ENCODE measurements at places on chromosomes 11 and 22.

DNA sequence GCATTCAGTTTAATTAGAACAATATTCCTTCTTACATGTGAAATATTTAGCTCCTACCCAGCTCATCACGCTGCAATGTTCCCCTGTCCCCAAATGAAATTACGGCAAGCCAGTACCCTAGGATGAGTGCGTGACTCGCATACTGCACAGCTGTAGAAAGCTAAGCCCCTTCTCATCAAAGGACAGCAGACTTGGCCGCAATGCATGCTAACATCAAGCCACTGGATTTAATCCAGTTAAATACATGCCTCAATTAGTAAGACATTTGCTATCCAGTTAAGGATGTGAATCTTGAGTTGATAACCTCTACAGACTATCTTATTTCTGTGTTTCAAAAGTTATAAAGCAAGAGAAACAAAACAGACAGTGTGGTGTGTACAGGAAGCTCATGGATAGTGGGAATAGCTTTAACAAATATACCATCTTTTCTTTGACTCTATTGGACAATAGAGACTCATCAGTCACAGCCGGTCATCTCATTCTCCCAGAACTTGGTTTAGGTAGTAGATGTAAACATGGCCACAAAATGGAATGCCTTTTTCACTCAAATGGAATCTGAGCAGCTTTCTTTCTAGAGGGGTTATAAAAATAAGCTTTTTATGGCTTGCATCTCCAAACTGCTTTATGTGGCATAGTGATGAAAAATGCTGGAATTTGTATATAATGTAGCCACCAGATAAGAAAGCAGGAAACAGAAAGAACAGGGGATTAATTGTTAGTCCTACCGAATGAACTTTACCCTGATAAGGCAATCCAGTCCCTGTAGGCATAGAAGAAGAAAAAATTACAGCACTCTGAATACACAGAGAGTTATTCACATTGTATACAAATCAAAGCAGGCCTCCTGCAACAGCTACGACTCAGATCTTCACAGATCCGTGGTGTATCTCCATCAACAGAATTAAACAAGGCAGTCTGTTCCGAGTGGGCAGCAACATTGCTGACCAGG is 224.1 kb downstream of the CADM1 start:
- H3K27ac ChIP-seq: peak overlapping the region; percentile 47
- no peaks in the 10 kb centered on the region for H3K27me3 ChIP-seq

DNA sequence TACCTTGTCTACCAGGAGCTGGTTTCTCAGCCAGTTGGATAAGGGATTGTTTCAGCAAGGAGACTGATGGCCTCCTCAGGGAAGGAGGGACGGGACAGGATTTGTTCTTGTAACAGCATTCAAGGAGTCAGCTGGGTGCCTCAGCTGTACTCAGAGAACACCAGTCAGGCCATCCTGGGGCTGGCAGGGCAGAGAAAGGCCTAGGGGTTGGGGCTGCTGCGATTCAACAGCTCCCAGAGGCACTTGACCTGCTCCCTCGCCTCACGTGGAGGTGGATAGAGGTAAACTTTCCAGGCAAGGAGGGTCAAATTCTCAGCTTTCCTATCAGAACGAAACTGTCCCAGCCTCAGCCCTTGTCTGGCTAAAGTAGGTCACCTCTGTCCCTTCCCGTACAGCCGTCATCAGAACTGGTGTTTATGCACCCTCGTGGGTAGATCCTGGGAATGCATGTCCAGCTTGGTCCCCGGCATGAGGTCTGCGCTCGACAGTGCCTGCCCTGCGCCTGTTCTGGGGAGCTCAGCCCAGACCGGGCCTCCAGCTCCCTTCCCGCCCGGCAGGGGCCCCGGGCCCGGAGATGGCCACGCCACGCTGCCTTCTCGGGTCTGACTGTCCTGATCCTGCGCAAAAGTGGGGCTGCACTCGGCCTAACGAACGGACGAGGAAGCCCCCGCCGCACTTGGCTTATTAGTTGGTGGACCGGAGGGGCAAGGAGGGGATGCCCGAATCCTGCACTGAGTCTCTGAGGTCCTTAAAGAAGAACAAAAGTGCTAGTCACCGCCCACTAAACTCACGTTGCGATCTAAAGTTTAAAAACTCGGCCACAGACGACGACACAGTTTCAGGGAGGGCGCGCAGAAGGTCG is 762 bp upstream of the CCDC134 start:
- peaks cover 7% of the 10 kb centered on the region for H3K4me1 ChIP-seq
- peak overlapping the region; percentile 21 for H3K27ac ChIP-seq
- no peaks in the 10 kb centered on the region for H3K36me3 ChIP-seq
- no peaks in the 10 kb centered on the region for H3K27me3 ChIP-seq
- H3K4me3 ChIP-seq: peak overlapping the region; percentile 78

GRCh38 chr11:63880403-63880790 is 36.6 kb downstream of the RCOR2 start:
- no peak overlapping the region for H3K4me3 ChIP-seq
- H3K4me1 ChIP-seq: peaks cover 17% of the 10 kb centered on the region
- no peak overlapping the region for H3K27ac ChIP-seq
- H3K27me3 ChIP-seq: no peaks in the 10 kb centered on the region

GRCh38 chr11:30016588-30017363 is at the start of gene KCNA4:
TSS of gene KCNA4 (minus strand) at chr11:30017030. CDS start at chr11:30012678, 4,352 bp downstream.
- H3K4me1 ChIP-seq: peaks cover 10% of the 10 kb centered on the region
- no peak within 1 kb of the TSS for H3K27ac ChIP-seq
- DNase-seq: no peak
- peak within 1 kb of the TSS; percentile 65 for H3K4me3 ChIP-seq
- no peaks in the 10 kb centered on the region for H3K36me3 ChIP-seq

GRCh38 chr22:32202539-32203180 is 2.2 kb downstream of the RFPL2 start:
- peaks cover 25% of the 10 kb centered on the region for H3K4me1 ChIP-seq
- H3K4me3 ChIP-seq: no peak overlapping the region
- DNase-seq: peak; percentile 14
- no peaks in the 10 kb centered on the region for H3K36me3 ChIP-seq

DNA sequence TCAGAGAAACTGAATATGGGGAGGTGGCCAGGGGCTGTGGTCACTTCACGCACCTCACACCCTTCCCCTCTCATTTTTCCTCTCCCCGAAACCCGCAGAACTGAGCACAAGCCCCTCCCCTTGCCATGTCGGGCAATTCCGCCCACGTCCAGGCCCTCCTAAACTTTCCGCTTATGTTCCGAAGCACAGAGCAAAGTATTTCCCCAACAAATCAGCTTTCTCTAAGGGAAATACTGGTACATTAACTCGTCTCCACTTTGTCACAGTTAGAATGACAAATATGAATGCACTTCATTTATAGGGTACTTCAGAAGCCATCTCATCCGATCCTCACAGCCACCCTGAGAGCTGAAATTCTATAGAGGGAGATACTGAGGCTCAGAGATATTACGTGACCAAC is 94.7 kb upstream of the TMEM45B start:
- H3K27me3 ChIP-seq: peaks cover 3% of the 10 kb centered on the region
- DNase-seq: no peak
- no peak overlapping the region for H3K4me3 ChIP-seq
- H3K27ac ChIP-seq: no peak overlapping the region

- H3K36me3 ChIP-seq: no peaks in the 10 kb centered on the region
- no peak overlapping the region for H3K27ac ChIP-seq
- DNase-seq: no peak
- no peak overlapping the region for H3K4me3 ChIP-seq
Observed at GRCh38 chr11:97890466-97890865, 1130.3 kb upstream of the CNTN5 start.

GRCh38 chr11:93720522-93720921 is 20.8 kb downstream of the TAF1D start:
- peaks cover 64% of the 10 kb centered on the region for H3K36me3 ChIP-seq
- H3K4me1 ChIP-seq: peaks cover 3% of the 10 kb centered on the region
- no peak overlapping the region for H3K27ac ChIP-seq
- H3K27me3 ChIP-seq: no peaks in the 10 kb centered on the region

GRCh38 chr11:118047749-118048148 is 29.1 kb upstream of the TMPRSS4 start:
- H3K27ac ChIP-seq: no peak overlapping the region
- H3K4me3 ChIP-seq: no peak overlapping the region
- H3K36me3 ChIP-seq: no peaks in the 10 kb centered on the region
- DNase-seq: no peak

All from mesenchymal stem cell (in vitro differentiated cells and primary cell).